ENCODE measurements at places on chromosomes 5 and 9.

- DNase-seq, result no peak
These were observed 45.3 kb upstream of the SUSD3 start for GRCh38 chr9:93012963-93013855.

GRCh38 chr5:135891791-135892190, 3.9 kb downstream of the IL9 start:
- no peak for DNase-seq

- DNase-seq, result no peak
These were observed 249.1 kb downstream of the GADD45G start for GRCh38 chr9:89853931-89854330.

DNA sequence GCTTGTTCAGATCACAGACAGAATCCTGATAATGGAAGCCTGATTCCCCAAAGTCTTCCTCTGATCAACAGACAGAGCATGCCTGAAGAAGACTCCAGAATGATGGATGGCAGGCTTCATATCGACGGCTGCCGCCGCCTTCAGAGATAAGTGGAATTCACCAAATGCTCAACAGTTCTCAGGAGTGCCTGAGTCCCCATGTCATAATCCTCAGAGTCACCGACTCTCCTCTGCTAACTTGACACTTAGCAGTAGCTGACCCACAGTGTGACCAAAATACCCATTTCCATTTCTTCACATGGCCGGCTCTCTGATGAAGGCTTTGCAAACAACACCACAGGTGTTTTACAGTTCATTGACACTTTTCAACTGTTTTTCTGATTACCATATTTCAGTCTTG, 58.7 kb downstream of the PRDM6 start:
- no peak for DNase-seq

DNA sequence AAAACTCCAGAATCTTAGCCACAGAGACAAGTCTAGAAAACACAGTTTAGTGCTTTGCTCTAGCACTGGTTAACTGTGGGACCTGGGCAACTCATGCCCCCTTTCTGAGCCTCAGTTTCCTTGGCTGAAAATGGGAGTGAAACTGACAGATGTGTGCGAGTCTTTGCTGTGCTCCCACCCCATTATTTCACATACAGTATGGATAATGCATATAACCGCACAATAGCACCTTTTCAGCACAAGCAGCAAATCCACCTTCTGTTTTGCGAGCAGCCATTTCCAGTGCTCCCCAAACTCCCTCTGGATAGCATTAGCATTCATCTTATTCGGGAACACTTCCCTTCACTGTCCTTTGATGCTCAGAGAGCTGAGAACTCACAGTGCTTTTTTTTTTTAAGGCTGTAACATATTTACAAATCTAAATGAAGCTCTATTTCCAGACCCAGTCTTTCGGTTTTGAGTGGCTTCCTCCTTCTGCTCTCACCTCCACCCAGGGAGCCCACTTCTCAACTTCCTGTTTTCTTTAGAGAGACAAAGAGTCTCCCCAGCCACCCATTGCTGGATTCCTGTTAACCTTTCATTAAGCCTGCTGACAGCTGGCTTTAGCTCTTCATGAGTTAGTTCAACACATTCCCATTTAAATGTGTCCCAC, 49.2 kb downstream of the TIMD4 start:
- no peak for DNase-seq

- DNase-seq, result no peak
These were observed 45.3 kb upstream of the CDK5RAP2 start for GRCh38 chr9:120625222-120625621.

All from progenitor cell of endocrine pancreas (in vitro differentiated cells).